RPMI7951 (cell line): ENCODE measurements at places on chromosomes 6 and 20. TPM values are rescaled to one million over a fixed set of nuclear protein-coding genes. Genes with fewer than 3 reads are reported as not detected.

- DNase-seq, result peak; percentile 21
Observed at GRCh38 chr6:22079783-22080182, 217.1 kb downstream of the PRL start.

DNA sequence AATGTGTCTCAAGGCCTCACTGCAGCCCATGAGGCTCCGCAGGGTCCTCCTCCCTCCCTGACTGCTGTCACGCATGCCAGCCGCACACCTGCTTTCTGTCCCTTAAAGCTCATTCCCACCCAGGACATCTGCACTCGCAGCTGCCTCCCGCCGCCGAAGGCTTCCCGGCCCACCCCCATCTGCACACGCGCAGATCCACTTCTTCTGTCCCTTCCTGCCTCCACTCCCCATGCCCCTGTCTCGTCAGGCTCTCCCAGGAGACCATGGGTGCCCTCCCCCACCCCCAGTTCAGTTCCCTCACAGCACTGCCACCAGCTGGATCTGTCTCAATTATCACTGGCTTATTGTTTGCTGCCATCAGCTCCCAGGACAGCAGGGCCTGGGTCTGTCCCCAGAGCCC lies 63.0 kb downstream of the RIPOR3 start:
- DNase-seq, result no peak

- peak; percentile 47 for DNase-seq
Observed at GRCh38 chr6:117733341-117733740, 58.1 kb downstream of the NUS1 start.

GRCh38 chr6:11218538-11219399 lies 13.7 kb downstream of the NEDD9 start:
- peak; percentile 61 for DNase-seq

DNA sequence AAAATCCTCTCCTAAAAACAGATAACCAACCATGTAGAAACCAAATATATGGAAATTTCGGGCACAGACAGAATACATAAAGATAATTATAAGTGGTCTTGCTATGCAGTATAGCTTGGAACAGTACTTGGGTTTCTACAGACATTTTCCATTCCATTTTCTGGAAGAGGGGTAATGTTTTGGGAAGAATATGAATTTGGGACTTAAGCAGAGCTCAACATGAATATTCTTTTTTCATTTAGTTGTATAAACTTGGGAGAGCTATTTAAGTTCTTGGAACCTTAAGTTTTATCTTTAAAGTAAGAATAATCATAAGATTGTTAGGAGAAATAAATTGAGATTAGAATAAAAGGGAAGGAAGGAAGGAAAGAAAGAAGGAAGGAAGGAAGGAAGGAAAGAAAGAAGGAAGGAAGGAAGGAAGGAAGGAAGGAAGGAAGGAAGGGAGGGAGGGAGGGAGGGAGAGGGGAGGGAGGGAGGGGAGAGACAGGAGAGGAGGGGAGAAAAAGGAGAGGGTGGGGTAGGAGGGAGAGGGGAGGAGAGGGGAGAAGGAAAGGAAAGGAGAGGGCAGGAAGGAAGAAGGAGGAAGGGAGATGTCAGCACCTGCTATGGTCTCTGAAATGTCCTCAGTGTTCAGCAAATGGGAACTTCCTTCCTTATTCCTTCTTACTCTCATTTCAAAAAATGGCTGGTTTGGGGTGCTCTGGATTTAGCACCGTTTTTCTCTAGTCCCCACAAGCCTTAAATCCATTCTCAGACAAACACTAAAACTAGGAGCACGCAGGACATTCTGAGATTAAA lies 248.3 kb downstream of the LY86 start:
- DNase-seq, result no peak

The PDYN gene
- total RNA-seq, result not detected in 2 replicates

- peak; percentile 35 for DNase-seq
Observed at GRCh38 chr6:131062241-131063027, 611 bp downstream of the EPB41L2 start.

The ACSS1 gene
- total RNA-seq, result 1.6 and 2.0 TPM in 2 replicates

GRCh38 chr20:20491110-20491783 lies 123.3 kb downstream of the INSM1 start:
- no peak for DNase-seq

GRCh38 chr20:3459881-3460307 lies 10.9 kb upstream of the ATRN start:
- no peak for DNase-seq
